CD4-positive, alpha-beta T cell treated with Interleukin-10 for 1 hour (primary cell): ENCODE measurements at places on chromosomes 16 and 17.

DNA sequence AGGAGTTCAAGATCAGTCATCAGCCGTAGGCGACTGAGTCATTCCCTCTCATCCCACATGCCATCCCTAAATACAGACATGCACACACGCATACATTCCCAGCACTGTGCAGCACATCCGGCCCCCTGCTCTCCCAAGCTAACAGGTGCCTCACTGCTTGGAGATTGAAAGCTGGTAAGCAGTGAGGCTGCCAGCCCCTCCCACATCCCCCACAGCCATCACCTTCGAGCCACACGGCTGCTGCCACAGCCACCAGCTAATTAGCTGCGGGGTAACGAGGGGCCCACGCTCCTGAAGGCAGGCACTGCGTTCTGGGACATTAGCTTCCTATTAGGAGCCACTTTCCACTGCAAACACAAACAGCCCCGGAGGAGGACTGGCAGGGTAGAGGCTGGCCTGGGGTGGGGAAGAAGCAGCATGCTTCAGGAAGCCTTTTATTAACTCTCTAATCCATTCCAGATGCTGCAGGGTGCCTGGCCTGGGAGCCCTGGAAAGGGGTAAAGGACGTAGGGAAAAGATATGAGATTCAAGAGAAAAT, 179.6 kb downstream of the CCT6B start:
- no peak for DNase-seq

DNA sequence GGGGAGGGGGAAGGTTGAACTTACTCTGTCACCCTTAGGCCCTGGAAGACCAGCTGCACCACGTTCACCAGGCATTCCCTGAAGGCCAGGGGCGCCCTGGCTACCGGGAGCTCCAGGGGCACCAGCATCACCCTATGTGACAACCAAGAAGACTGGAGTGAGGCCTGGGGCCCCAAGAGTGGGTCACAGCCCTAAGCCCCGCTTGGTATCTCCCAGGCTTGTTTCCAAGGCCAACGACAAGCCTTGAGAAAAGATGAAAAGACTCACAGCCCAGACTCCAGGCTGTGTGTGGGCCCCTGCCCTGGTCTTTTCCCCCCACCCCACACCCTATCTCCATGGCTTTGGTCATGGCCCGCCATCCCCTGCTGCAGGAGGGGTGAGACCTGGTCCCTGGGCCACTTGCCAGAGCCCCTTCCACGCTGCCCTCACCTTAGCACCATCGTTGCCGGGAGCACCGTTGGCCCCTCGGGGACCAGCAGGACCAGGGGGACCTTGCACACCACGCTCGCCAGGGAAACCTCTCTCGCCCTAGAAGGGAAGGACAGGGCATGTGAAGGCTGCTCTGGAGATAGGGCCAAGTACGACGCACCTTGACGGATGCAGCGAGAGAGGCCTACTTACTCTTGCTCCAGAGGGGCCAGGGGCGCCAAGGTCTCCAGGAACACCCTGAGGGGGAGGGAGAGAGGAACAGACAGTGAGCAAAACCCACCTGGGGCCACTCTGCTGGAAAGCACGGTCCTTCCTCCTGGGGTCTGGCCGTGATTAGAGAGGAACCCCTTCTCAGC, 9.9 kb downstream of the COL1A1 start:
- DNase-seq = no peak

- DNase-seq = no peak
Measured at GRCh38 chr16:66996324-66996982, 8.1 kb downstream of the CES4A start.

- DNase-seq = no peak
Measured at GRCh38 chr16:86064431-86065250, 165.7 kb downstream of the IRF8 start.

GRCh38 chr17:17086585-17086984, 44.3 kb downstream of the MPRIP start:
- DNase-seq = no peak

DNA sequence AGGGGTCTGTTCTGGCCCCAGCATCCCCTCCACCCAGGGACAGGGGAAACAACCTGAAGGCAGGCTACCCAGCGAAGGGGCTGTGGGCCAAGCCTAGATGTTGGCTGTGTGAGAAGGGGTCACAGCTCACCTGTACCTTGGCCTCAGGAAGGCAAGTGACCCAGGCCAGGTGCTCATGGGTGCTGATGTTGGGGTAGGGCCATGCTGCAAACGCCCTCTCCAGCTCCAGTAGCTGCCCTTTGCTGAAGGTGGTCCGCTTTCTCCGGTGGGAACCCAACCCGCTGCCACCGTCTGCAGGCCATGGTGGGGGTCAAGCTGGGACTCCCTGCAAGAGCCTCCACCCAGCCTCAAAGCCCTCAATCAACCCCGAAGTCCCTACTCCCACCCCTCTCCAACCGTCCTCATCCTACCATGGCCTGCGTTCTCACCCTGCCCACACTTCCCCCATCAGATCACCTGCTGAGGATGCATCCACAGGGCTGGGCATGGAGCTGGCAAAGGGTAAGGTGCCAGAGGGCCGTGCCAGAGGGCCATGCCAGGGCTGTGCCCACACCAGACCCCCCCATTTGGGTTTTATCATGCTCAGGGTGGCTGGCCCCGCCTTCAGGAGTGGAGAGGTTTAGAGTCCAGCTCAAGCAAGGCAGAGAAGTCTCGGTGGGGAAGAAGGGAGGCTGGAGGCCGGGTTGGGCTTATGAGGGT, at the start of gene SEBOX:
SEBOX (minus strand) TSS at position 535 of the 699 bp plus-strand sequence; CDS start at position 487, 48 bp downstream.
- DNase-seq = no peak

DNA sequence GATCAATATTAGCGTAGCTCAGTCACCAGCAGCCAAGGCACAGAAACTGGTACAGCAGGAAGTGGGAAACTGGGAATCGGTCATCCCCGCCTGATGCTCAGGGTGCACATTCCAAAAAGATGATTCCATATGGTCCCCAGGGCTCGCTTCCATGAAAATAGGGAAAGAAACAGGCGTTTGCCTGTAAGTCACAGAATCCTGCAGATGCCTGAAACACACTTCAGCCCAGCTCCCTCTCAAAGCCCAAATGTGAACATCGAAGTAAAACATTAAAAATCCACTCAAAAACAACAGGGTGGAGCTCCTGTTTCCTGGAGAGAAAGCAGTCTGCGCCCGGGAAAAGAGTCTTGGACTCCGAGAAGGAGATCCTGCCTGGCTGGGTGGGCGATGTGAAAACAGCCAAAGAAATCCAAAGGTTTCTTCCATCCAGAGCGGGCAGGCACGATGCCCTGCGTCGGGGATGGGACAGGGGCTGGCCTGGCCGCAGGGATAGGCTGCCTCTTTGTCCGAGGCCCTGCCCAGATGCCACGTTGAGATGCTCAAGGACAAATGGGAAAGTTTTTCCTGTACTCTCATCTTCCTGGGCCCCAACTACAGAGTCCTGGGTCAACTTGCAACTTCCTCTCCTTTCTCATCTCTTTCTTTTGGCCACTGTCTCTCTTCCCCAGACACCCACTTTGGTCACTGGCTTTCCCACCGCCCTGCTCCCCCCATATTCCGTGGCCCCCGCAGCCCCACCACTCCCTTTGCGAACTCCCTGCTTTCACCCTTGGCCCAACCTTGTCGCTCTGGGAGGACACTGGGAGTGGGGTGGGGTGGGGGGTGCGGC, 743 bp downstream of the WIPI1 start:
- DNase-seq = no peak

DNA sequence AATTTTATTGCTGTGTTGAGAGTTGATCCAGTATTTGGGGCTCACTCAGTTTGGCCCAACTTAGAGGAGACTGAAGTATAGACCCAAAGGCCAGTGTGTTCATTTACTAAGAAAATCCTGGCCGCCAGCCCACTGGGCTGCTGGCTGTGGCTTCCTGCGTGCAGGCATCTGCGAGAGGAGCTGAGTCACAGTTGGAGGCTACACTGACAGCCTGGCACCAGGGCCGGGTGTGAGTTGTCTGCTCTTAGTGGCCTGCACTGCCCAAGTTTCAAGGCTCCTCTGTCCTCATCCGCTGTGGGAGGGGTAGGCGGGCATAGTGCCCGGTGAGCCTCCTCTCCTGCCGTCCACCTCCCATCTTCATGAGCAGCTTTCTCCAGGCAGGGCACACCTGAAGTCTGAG, 54.2 kb downstream of the PLD6 start:
- DNase-seq = no peak

DNA sequence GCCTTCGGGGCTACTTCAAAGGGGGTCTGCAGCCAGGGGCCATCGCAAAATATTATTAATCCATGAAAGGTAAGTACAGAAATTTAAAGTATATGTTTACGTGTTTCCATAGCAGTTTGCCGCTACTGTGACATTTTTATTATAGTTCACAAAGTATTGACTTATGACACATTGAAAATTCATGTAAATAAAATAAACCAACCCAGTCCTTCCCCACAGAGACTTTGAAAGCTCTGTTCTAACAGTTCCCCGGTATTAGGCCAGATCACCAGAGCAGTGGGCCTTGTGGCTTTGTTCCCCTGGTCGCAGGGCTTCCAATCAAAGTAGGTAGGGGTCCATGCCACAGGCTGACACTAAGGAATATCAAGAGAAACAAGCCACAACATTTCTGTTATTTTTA, 13.9 kb downstream of the KIAA0753 start:
- DNase-seq = no peak

- DNase-seq = peak; percentile 87
Measured at GRCh38 chr17:75778861-75779249, 5.8 kb upstream of the UNK start.

- DNase-seq = peak; percentile 87
Measured at GRCh38 chr17:46212634-46213435, 19.6 kb upstream of the KANSL1 start.

GRCh38 chr16:85645021-85645589, 32.0 kb downstream of the GSE1 start:
- no peak for DNase-seq

DNA sequence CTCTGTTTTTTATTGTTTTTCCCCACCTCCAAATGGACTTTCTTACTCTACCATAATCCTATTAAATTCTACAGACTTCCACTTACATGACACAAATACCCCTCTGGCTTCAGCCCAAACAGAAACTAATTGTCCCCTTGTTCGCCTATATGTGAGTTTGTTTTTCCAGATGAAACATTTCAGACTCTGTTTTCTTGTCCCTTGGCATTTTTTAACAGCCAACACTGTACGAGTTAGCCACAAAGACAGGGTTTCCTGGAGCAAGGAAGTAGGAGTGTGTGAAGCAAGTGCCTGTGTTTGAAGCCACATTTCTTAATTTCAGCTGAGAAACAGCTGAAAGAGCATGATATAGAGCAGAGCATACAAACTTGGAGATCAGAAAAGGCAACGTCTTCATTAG, 382.2 kb upstream of the CDH5 start:
- no peak for DNase-seq

GRCh38 chr17:9729735-9730420, 61.5 kb downstream of the DHRS7C start:
- DNase-seq = no peak

GRCh38 chr17:55037828-55038227, 69.3 kb downstream of the STXBP4 start:
- DNase-seq = peak; percentile 5

- DNase-seq = no peak
Measured at GRCh38 chr16:19936441-19936840, 51.8 kb upstream of the GPRC5B start.
